Trophoblast cell (in vitro differentiated cells and primary cell): ENCODE measurements at places on chromosomes 16 and 17.

DNA sequence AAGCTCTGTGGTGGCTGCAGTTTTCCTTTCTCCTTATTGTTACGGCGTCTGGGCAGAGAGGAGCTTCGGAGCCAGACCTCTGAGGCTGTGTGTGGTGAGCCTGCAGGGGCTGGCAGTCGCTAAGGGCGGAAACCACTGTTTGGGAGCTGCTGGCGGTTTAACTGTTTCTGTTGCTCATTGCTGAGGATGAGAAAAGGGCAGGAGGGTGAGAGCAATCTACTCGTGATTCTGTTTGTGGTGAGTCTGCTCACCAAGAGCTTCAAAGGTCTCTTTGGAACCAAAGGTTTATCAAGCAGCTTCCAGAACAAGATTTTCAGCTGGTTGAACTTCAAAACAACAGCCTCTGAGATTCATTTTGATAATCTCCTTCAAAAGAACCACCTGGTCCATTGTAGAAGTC is 143.9 kb downstream of the ANKFN1 start:
- no peak for DNase-seq

GRCh38 chr17:65856865-65857264 is 295.4 kb upstream of the AXIN2 start:
- DNase-seq: no peak

- no peak for DNase-seq
Observed at GRCh38 chr16:27366687-27367460, 35.1 kb upstream of the IL21R start.

DNA sequence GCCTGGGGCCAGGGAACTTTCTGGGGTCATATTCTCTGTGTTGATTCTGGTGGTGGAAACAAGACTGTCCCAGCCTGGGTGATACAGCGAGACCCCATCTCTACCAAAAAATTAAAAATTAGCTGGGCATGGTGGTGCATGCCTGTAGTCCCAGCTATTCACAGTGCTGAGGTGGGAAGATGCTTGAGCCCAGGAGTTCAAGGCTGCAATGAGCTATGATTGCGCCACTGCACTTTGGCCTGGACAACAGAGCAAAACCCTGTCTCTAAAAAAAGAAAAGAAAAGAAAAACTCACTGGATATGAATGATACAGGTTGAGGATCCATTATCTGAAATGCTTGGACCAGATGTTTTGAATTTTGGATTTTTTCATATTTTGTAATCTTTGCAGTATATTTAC is 13.6 kb downstream of the SCGB1C2 start:
- no peak for DNase-seq

- DNase-seq: peak; percentile 18
Observed at GRCh38 chr17:36705874-36706731, 104.7 kb downstream of the MRM1 start.

- peak; percentile 74 for DNase-seq
Observed at GRCh38 chr17:56593646-56594319, at the start of gene NOG. TSS of gene NOG (plus strand) at chr17:56593699. CDS start at chr17:56594224, 525 bp downstream.

DNA sequence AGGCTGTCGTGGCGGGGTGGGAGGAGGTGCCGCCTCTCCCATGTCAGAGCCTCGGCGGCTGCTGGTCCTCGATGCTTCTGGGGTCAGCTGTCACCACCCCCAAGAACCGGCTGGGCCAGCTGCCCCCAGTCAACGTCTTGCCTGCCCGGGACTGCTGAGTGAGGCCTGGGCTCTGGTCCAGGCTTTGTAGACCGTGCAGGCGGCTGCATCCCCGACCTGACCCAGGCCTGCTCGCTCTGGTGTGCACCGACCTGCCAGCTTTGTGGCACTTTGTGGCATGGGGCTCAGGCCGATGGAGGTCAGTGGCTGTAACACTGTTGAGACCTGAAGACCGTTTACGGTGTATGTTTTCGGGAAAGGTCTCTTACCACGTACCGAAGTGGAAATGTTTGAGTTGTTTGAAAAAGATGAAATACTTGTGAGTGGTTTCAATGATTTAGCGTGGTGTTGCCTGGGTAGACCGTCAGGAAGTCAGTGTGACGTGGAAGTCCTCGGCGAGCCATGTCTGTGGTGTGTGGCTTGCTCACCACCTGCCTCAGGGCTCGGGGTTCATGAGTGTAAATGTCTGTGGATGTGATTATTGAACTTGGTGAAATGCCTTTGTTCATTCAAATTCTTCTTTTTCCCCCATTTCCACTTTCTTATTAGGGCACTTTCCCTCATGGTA is 53.2 kb upstream of the ZNF750 start:
- no peak for DNase-seq

DNA sequence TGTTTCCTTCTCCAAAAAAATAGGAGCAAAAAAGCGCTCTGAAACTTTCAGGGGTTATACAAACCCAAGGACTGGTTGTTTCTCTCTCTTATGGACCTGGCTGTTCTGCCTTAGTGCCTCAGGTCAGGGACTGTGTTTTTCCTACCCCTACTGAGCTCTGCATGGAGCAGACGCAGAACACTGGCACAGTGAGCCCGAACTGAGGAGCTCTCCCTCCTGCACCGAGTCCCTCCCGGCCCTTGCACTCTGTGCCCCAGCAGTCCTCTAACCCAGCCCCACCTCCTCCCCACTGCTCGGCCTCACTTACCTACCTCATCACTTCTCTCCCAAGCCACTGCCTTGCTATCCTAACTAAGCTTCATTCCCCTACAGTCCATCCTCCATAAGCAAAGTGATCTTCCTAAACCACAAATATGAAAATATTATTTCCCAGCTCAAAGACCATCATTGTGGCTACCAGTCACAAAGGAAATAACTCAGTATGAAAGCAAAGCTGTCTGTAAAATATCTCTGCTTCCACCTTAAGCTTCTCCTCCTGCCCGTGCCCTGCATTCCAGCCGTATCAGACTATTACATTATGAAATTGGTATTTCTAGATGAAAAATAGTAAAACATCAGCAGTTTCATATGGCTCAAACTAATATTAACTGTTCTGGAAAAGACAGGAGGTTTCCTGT is 13.6 kb downstream of the MEIOB start:
- no peak for DNase-seq

DNA sequence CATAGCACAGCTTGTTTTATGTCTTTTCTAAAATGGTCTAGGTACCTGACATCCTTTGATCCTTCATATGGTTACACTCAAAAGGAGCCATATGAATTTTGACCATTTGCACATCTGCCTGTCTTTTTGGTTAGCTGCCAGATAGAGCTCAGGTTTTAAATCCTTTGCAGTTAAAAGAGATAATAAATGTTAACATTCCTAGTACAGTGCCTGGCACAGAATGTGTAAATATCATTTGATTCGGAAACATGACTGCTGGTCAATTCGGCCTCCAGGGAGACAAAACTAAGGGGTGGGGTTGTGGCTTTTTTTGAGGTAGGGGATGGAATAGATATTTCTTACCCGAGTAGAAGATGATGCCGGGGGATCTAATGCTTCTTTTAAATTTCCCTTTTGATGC is 64.2 kb downstream of the FTO start:
- no peak for DNase-seq

GRCh38 chr16:86621966-86622365 is 43.6 kb downstream of the FOXL1 start:
- no peak for DNase-seq

GRCh38 chr16:15857724-15858560 is 1.1 kb upstream of the MYH11 start:
- DNase-seq: no peak

GRCh38 chr16:73629011-73629410 is 581.1 kb upstream of the ZFHX3 start:
- DNase-seq: no peak

- DNase-seq: no peak
Observed at GRCh38 chr16:84614968-84615813, 2.7 kb downstream of the COTL1 start.

DNA sequence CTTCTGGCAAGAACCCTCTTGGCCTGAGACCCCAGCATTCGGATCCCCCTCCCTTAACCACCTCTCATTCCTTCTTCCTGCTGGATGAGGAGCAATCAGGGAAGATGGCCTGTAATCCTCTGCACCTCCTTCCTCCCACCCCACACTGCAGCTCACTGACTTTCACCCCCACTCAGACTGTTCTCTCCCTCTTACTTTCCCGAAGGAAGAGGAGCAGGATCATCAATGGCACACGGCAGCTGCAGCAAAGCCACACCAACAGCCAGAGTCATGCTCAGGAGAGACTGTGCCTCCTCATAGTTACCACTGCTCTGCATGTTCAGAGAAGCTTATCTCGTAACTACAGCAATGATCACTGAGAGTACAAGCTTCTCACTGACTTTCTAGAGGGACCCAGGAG is 10.1 kb upstream of the TMEM101 start:
- DNase-seq: no peak

GRCh38 chr16:29810699-29811169 is 1.3 kb upstream of the PRRT2 start:
- no peak for DNase-seq

GRCh38 chr16:77206533-77206932 is 7.3 kb downstream of the SYCE1L start:
- no peak for DNase-seq

GRCh38 chr16:67833030-67833414 is 9.1 kb upstream of the THAP11 start:
- DNase-seq: no peak

GRCh38 chr16:52052818-52053217 is 494.1 kb downstream of the TOX3 start:
- DNase-seq: no peak

DNA sequence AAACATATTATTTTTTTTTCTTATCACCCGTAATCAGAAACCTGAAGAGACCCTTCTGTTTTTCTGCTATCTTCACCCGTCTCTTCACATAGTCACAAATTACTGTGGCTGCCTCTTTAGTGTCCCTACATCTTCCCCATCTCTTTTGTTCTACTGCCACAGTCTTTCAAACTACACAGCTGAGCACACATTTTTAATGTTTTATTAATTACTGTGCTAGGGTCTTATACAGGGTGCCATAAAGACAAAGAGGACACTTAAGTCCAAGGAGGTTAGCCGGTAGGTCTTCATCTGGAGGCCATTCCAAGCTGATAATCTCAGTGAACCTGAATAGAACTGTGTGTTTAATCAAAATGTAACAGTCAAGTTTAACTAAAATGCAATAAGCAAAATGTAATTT is 20.7 kb downstream of the CNTNAP4 start:
- no peak for DNase-seq
